ENCODE measurements at places on chromosomes 12 and 14. TPM values are rescaled to one million over a fixed set of nuclear protein-coding genes. Genes with fewer than 3 reads are reported as not detected.

TMEM229B gene
- 11.9 TPM for polyA plus RNA-seq

DNA sequence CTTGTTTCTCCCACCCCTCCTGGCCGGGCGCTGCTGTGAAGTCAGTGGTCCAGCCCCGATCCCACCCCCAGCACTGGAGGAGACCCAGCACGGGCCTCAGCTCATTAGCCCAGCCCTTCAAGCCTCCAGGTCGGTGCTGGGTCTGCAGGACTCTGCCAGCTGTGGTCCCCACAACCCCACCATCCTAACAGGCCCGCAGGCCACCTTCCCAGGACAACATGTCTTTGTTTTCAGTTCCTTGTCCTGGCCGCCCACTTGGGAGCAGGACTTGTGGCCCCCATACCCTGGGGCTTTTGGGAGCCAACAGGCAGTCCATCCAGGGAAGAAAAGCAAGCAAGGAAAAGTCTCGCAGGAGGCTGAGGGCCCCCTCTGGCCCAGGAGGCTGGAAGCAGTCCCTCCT is 60.0 kb downstream of the HRK start:
- peaks cover 9% of the 10 kb centered on the region for H3K4me1 ChIP-seq
- no peak overlapping the region for H3K27ac ChIP-seq
- no peaks in the 10 kb centered on the region for H3K36me3 ChIP-seq
- no peak overlapping the region for H3K4me3 ChIP-seq
- DNase-seq: no peak
- no peaks in the 10 kb centered on the region for H3K27me3 ChIP-seq

DNA sequence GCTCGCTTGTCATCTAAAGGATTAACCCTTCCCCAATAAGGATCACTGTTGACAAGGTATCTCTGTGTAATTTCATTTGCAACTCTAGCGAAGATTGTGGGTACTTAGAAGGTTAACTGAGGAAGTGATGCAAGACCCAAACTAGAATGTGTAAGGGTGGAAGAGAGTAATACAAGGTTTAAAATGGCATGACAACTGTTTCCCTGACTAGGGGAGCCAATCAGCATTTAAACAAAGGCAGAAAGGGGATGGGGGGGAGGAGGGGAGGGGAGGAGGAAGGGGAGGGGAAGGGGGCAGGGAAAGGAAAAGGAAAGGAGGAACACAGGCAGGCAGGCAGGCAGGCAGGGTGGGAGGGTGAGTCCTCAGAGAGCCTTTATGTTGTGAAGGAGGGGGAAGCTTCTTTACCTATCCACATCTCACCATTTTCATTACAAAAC is 31.1 kb downstream of the NRDE2 start:
- no peak for DNase-seq
- peaks cover 39% of the 10 kb centered on the region for H3K4me1 ChIP-seq
- no peak overlapping the region for H3K27ac ChIP-seq
- peaks cover 22% of the 10 kb centered on the region for H3K36me3 ChIP-seq
- H3K4me3 ChIP-seq: no peak overlapping the region

DNA sequence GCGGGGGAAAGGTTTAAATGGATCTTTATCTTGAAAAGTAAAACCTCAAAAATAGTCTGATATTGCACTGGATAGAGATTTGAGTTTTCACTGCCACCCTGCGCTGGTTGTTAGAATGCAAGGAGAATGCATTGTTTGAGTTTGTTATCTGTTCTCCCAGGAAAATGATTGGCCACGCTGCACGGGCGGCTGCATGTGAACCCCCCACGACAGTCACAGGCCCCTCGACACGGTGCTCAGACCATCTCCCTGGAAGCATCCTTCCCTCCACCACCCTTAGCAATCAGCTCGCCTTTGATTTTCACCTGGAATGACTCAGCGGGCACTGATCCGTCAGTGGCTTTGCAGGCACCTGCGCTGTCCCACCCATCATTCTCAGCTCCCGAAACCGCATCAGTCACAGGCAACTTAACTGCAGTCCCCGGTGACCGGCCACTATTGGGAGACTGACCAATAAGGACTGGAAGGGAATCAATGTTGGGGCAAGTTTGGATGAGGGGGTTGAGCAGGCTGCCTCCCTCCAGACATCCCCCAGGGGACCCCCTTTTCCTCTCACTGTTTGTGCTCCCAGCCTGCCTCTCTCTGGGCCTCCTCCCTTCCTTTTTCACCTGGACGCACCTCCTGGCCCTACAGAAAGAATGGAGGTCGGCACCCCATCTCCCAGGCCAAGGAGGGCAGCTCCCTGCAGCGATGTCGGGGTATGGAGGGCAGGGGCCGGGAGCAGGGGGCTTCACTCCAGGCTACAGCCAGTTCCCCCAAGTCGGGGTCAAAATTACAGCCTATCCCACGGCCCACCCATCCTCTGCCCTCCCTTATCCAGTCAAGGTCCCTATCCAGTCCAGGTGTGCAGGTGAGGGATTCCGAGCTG is 28.5 kb upstream of the C14orf180 start:
- H3K4me1 ChIP-seq: peaks cover 3% of the 10 kb centered on the region
- H3K27ac ChIP-seq: no peak overlapping the region
- DNase-seq: no peak
- H3K36me3 ChIP-seq: no peaks in the 10 kb centered on the region
- H3K4me3 ChIP-seq: no peak overlapping the region
- peaks cover 9% of the 10 kb centered on the region for H3K27me3 ChIP-seq

DNA sequence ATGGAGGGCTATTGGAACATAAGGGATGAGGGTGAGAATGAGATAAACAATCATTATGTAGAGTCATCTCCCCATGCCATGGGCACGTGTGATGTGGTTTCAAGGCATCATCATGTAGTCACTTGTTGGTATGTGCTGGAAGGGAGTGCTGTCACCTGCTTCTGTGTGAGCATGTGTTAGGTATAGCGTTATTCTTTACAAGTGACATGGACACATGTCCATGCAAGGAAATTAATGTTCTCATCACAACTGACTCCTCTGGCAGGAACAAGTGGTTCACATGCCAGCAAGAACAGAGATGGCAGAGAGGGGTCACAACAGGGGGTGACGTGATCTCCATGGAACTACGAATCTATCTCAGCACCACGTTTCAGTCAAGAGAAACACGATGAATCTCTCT is 815.8 kb downstream of the BCL11B start:
- no peak overlapping the region for H3K4me3 ChIP-seq
- no peaks in the 10 kb centered on the region for H3K36me3 ChIP-seq
- no peak overlapping the region for H3K27ac ChIP-seq
- no peak for DNase-seq
- no peaks in the 10 kb centered on the region for H3K27me3 ChIP-seq

GRCh38 chr14:66396164-66396563 is 90.0 kb upstream of the CCDC196 start:
- no peaks in the 10 kb centered on the region for H3K36me3 ChIP-seq
- no peak overlapping the region for H3K27ac ChIP-seq
- H3K4me3 ChIP-seq: no peak overlapping the region
- H3K27me3 ChIP-seq: no peaks in the 10 kb centered on the region

- H3K4me3 ChIP-seq: no peak overlapping the region
- H3K36me3 ChIP-seq: peaks cover 2% of the 10 kb centered on the region
- peak; percentile 30 for DNase-seq
- no peaks in the 10 kb centered on the region for H3K27me3 ChIP-seq
- no peak overlapping the region for H3K27ac ChIP-seq
Observed at GRCh38 chr14:77862154-77862786, 62.4 kb downstream of the ADCK1 start.

GRCh38 chr14:32470161-32470715 is 141.1 kb downstream of the AKAP6 start:
- no peaks in the 10 kb centered on the region for H3K27me3 ChIP-seq
- no peak for DNase-seq
- H3K36me3 ChIP-seq: no peaks in the 10 kb centered on the region

GAS2L3 gene
- 34.0 TPM for polyA plus RNA-seq

DNA sequence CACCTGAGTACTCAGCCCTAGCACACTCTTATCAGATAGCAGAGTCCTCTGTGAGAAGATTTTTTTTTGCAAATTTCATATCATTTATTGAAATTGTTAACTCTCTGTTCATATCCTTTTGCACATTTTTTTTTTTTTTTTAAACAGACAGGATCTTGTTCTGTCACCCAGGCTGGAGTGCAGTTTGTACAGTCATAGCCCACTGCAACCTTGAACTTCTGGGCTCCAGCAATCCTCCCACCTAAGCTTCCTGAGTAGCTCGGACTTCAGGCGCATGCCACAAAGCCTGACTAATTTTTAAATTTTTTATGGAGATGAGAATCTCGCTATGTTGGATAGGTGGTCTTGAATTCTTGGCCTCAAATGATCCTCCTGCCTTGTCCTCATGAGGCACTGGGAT is 4.3 kb downstream of the PARP2 start:
- H3K27ac ChIP-seq: no peak overlapping the region
- H3K36me3 ChIP-seq: peaks cover 59% of the 10 kb centered on the region
- H3K4me3 ChIP-seq: no peak overlapping the region
- H3K27me3 ChIP-seq: no peaks in the 10 kb centered on the region

PMEL gene
- polyA plus RNA-seq: 5.7 TPM

NPFF gene
- polyA plus RNA-seq: not detected

DNA sequence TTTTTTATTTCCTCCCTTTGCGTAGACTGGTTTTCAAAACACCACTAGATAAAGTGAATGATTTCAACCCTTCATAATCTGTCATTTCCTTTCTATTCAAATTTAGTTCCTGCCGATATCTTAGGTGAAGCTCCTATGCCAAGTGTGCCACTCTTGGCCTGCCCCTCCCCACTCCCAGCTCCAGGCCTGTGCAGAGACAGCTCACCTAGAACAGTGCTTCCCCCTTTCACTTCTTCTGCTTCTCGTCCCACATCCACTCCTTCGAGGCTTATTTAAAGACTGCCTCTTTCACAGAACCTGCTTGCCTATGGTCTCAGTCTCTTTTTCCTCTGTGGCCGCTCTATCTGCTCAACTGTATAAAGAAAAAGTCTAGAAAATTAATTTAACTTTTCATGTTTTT is 473.8 kb downstream of the RAD51B start:
- DNase-seq: no peak
- peak overlapping the region; percentile 96 for H3K27ac ChIP-seq
- peaks cover 70% of the 10 kb centered on the region for H3K4me1 ChIP-seq
- H3K36me3 ChIP-seq: no peaks in the 10 kb centered on the region
- H3K4me3 ChIP-seq: no peak overlapping the region
- H3K27me3 ChIP-seq: no peaks in the 10 kb centered on the region

DNA sequence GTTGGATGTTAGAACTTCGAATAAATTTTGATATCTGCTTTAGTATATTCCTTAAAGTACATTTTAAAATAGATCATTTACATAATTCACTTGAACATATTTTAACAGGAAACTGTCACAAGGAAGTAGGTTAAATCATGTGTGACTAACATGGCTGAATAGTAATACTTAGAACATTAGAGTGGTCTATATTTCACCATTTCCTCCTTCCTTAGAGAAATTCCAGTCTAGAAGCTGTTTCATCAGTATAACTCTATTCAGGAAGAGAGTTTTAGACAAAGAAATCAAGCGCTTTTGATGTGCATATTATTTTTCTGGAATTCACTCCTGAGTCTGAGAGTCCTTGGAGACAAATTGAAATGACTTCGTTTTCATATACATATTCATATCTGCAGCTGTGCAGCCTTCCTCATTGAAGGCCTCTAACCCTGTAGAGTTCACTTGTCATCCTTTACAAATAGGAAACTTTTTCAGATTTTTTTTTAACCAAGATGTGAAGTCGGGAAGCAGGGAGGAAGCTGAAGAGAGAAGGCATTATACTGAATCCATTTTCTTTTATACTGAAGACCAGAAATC is 28.4 kb downstream of the IRAK3 start:
- no peak overlapping the region for H3K27ac ChIP-seq
- no peak for DNase-seq
- H3K4me1 ChIP-seq: peaks cover 6% of the 10 kb centered on the region
- no peaks in the 10 kb centered on the region for H3K27me3 ChIP-seq
- H3K4me3 ChIP-seq: no peak overlapping the region
- H3K36me3 ChIP-seq: no peaks in the 10 kb centered on the region

- H3K4me3 ChIP-seq: no peak overlapping the region
- no peaks in the 10 kb centered on the region for H3K4me1 ChIP-seq
- H3K27ac ChIP-seq: no peak overlapping the region
- no peak for DNase-seq
- no peaks in the 10 kb centered on the region for H3K27me3 ChIP-seq
Observed at GRCh38 chr12:78359520-78359919, 505.1 kb upstream of the SYT1 start.

ARF3 gene
- 92.4 TPM for polyA plus RNA-seq

GRCh38 chr12:83092129-83092528 is 405.4 kb downstream of the TMTC2 start:
- no peak overlapping the region for H3K4me3 ChIP-seq
- no peak for DNase-seq
- H3K36me3 ChIP-seq: no peaks in the 10 kb centered on the region
- H3K27ac ChIP-seq: no peak overlapping the region
- no peaks in the 10 kb centered on the region for H3K27me3 ChIP-seq

PAX9 gene
- polyA plus RNA-seq: 0.06 TPM

IL22 gene
- polyA plus RNA-seq: not detected

ACOT6 gene
- polyA plus RNA-seq: 0.04 TPM

DNA sequence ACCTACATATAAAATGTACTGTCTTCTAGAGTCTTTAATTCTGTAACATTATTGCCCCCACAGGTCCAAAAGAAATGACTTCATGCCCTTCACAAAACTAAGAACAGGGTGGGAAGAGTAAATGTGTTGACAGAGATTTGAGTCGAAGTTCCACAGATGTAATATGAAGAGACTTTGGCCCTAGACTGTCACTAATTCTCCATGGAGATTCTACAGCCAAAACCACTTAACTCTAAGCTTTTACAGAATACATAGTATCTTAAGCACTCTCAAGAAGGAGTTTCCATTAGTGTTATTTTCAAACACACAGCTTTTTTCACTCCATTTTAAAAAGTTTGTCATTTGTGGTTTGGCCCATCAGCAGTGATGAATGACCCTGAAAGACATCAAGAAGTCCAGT is 56.3 kb downstream of the ABCC9 start:
- H3K36me3 ChIP-seq: no peaks in the 10 kb centered on the region
- H3K4me1 ChIP-seq: no peaks in the 10 kb centered on the region
- DNase-seq: peak; percentile 10
- no peak overlapping the region for H3K4me3 ChIP-seq

DNA sequence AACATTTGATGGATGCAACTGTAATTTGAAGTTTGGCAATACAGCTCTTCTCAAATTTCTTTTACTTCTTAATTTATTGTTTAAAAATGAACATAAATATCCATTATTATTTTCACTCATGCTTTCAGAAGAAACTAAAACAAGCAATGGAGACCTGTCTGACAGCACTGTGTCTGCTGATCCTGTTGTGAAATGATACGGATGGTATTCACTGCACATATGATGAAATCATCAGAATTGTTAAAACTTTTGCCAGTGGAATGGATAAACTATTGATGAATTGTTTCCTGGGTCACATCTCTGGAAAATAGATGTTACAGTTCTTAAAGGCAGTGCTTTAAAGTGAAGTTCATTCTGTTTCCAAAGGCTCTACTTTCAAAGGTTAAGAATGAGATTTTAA is 59.2 kb downstream of the WASHC4 start:
- peaks cover 50% of the 10 kb centered on the region for H3K36me3 ChIP-seq
- no peaks in the 10 kb centered on the region for H3K27me3 ChIP-seq
- no peaks in the 10 kb centered on the region for H3K4me1 ChIP-seq
- no peak overlapping the region for H3K4me3 ChIP-seq
- no peak overlapping the region for H3K27ac ChIP-seq

- H3K4me1 ChIP-seq: peaks cover 3% of the 10 kb centered on the region
- H3K4me3 ChIP-seq: no peak overlapping the region
- H3K27ac ChIP-seq: no peak overlapping the region
- DNase-seq: no peak
- no peaks in the 10 kb centered on the region for H3K36me3 ChIP-seq
- no peaks in the 10 kb centered on the region for H3K27me3 ChIP-seq
Observed at GRCh38 chr12:3141339-3142321, 64.5 kb downstream of the TSPAN9 start.

OR4K17 gene
- polyA plus RNA-seq: not detected

FERMT2 gene
- polyA plus RNA-seq: 61.1 TPM
